RPMI8226 (cell line): ENCODE measurements at places on chromosomes 3 and 15.
A peak's percentile ranks its signal among the peaks of the same experiment; 100 is the strongest.

GRCh38 chr15:98418122-98418521 is 230.2 kb upstream of the IGF1R start:
- DNase-seq = no peak

DNA sequence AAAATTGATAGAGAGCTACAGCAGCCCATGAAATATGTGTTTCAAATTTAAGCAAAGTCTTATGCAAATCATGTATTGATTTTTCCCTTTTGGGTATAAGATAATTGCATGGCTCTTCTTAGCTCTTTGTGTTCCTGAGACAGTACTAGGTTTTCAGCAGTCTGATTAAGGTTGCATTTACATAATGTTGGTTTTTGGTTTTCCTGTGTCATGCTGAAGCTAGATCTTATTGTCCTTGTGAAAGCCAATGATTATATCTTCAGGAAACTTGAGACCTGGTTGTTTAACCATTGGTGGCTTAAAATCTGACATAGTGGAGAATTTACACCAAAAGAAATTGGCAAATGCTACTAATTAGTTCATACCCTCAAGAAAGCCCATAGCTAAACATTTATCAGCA is 392.6 kb downstream of the ZPLD1 start:
- DNase-seq = no peak

DNA sequence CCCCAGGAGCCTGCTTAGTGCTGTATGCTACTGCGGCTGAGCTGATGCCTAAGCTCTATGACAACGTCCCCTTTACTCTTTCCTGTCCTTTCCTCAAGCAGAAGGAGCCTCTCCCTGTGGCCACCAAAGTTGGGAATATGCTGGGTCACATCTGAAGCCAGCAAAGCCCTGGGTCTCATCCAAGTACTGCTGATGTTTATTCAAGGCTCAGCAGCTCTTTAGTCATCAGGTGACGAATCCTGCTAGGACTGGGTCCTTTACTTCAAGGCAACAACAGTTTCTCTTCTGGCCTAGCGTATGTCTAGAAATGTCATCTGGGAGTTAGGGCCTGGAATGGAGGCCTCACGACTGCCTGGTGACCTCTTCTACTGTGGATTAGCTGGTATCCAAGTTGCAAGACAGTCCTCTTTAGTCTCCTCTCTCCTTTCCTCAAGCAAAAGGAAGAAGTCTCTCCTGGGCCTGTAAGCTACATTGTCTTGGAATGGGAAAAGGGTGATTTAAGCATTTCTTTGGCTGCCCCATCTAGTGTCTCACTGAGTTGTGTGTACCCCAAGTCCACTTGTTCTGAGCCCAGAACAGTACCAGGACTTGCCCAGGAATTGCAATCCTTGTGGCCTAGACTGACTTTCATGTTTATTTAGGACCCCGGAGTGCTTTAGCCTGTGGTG is 63.9 kb downstream of the TNFAIP8L3 start:
- no peak for DNase-seq

DNA sequence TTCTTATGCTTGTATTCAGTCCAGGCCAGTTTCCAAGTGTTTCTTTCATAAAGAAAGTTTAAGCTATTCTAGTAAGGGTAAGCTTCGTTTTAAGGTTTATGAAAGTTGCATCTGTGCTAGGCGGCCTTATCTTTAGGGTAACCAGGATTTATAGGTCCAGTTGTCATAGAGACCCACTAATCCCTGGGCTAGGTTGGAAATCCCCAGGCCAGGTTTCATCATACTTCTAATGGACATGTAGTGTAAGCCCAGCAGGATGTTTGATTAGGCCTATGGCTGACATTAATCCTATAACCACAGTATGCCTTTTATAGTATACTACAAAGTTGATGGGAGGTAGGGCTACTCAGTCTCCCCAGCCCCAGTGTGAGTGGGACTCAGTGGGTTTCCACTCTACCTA is 312.4 kb downstream of the CACNA2D3 start:
- DNase-seq = no peak

GRCh38 chr15:63892794-63893441 is 59.2 kb upstream of the HERC1 start:
- peak; percentile 28 for DNase-seq

- no peak for DNase-seq
Observed at GRCh38 chr15:32901995-32902394, 184.2 kb downstream of the GREM1 start.

DNA sequence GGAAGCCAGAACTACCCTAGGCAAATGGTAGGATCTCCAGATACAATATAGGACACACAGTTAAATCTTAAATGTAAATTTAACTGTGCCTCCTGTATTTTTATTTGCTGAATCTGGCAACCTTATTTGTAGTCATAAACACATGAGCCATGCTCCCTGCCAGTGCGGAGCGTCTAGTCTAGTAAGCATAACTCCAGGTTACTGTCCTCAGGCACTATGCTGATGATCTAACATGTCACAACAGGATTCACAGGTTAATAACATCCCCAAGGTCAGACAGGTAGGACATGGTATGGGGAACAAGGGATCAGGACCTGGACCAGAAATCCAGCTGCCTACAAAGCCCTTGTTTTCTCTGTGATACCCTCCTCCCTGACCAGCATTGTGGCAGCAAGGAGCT is 305.1 kb downstream of the CACNA2D3 start:
- no peak for DNase-seq

DNA sequence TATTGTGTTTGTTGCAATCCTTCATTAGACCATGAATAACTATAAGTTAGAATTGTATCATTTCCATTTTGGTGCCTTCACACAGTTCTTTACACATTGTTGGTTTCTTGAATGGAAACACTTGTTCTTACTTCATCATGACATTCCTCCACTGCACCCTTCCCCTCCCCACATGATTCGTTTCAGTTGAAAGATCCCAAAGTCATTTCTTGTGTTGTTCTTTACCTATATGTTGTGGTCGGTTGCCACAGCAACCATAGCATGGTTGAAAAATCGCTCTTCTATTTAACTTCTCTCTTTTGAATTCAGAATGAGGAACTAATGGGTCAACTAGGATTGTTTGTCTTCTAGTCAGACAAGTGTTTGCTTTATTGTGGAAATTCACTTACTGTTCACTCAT is 103.3 kb downstream of the IL1RAP start:
- DNase-seq = peak; percentile 37

DNA sequence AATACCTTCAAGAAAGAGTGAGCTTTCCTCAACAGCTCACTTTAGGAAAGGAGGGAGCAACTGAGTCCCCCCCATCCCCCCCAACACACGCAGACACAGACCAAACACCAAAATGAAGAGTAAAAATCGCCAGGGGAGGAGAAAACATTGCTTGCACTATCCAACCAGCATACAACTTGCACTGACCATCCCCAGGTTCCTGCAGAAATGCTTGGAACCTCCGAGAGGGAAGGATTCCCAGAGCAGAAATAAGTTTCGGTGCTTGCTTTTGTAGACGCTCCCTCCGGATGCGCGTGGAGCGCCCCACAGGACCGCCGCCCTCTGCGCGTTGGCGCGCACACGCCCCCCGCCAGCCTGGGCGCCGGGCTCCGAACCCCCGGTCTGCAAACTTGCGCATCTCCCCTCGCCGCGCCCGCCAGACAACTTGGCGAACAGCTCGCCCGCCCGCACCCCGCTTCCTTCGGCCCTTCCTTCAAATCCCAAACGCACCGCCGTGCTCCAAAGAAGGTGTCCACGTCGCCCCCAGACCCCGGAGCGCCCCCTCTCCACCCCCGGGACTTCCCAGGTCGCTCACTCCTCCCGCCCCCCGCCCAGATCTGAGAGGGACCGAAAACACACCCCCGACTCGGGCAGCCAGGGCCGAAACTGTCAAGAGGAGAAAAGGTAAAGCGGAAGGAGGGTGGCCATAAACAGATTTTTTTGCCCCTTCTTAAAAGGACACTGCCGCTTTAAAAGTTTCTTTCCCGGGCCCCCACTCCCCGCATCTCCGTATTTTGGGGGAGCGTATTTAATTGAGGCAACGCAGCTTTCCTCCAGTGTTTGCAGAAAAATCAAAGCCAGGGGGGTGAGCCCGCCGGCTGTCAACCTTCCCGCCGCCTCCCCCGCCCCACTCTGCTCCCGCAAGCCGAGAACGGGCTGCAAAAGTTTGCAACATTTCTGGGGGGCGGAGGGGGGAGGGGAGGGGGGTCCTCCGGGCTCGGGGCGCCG is 859 bp downstream of the RORA start:
- DNase-seq = no peak

DNA sequence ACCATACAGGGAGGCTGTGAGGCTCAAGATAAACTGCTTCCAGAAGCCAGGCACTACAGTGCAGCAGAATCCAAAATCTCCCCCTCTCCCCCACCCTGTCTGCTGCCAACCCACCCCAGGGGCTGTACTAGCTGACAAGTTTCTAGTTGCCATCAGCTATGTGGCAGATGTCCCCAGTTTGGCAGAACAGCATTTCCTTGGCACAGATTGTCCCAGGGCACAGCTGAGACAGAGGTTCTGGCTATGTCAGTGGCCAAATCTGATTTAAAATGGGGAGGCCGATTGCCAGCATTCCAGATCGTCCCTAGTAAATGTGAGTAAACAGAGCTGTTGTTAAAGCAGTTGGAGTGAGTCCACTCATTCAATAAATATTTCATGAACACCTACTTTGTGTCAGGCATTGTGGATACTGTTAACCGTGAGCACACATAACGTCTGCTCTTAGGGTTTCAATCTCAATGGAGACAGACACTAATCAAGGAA is 28.0 kb upstream of the CCDC174 start:
- DNase-seq = no peak

- no peak for DNase-seq
Observed at GRCh38 chr15:65060641-65061397, 7.0 kb downstream of the RASL12 start.

- no peak for DNase-seq
Observed at GRCh38 chr3:23889386-23889785, 27.4 kb downstream of the NKIRAS1 start.

DNA sequence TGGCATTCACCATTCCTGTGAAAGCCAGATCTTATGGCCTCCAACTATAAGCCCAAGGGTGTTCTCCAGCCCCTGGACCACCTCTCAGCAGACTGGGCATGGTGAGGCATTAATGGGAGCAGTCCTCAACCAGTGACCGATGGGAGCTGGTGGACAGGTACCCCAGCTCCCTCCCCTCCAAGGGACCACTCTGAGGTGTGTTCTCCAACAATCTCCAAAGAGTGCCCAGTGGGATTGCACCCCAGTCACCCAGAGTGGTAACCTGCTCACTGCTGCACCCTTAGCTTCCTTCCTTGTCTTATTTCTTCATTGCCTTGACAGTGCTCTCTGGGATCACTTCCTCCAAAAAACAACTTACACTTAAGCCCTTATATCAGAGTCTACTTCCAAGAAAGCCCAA is 8.2 kb upstream of the ITGA11 start:
- no peak for DNase-seq

GRCh38 chr3:15342945-15343344 is 10.6 kb upstream of the SH3BP5 start:
- no peak for DNase-seq

DNA sequence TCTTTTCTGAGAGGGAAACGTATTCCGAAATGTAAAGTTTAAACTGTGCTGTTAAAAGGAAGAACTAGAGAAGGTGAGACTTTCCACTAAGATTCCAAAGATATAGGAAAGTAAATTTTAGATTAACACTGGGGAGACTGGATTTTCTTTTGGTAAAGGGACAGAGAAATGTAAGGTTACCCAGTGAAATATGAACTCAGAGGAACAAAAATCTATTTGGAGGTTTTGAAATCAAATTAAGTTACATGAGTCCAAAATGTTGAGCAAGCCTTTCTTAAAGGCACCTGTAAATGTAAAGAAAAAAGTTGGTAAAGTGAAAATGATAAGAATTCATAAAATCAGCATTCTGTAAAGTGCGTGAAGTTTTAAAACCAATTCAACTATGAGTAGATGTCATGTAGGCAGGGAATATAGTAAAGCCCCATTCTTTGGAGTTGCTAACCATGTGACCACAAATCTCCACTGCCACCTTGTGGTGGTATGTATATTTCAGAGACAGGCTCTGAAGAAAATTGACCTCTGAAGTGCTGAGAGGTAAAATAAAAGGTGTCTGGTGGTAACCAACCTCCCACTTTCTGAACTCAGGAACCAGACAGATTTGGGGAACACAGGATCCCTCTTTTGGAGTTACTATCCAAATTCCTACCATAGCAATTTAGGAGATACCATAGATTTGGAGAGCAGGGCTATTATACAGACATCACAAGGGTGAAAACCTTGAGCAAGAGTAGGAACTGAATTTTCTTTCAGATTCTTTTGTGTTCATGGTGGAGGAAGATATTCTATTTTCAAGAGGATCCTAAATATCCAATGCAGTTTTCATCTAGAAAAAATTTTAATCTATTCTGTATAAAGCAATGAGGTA is 215.3 kb downstream of the ROBO2 start:
- peak; percentile 67 for DNase-seq

DNA sequence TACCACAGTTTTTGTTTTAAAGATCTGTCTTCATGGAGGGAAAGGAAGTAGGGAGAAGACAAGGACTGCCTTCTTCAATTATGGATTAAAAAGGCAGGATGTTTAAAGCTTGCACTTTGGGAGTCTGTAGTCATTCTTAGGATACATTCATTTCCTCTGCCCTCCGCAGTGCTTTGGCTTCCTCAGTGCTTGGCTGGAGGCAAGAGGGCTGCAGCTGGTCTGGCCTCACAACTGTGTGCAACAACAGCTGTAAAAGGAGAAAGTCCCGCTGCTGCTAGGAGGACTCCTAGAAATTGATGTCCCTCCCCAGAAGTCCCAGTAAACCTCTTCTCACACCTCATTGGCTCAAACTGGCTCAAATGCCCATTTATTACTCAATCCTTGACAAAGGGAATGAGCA is 54.4 kb upstream of the PPP2R3A start:
- DNase-seq = no peak

GRCh38 chr3:66344391-66344811 is 123.6 kb downstream of the SLC25A26 start:
- DNase-seq = no peak

DNA sequence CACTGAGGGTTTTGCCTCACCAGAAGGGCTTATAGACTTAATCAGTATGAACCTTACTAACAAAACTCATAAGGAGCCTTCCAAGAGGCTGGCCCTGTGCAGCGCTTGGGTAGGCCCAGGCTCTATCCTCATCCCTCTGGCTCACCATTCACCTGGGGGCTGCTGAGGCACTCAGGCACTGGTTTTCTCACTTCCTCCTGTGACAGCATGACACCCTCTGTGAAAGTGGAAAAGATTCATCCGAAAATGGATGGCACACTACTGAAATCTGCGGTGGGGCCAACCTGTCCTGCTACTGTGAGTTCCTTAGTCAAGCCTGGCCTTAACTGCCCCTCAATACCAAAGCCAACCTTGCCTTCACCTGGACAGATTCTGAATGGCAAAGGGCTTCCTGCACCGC is 41.3 kb downstream of the PSMD6 start:
- DNase-seq = no peak

DNA sequence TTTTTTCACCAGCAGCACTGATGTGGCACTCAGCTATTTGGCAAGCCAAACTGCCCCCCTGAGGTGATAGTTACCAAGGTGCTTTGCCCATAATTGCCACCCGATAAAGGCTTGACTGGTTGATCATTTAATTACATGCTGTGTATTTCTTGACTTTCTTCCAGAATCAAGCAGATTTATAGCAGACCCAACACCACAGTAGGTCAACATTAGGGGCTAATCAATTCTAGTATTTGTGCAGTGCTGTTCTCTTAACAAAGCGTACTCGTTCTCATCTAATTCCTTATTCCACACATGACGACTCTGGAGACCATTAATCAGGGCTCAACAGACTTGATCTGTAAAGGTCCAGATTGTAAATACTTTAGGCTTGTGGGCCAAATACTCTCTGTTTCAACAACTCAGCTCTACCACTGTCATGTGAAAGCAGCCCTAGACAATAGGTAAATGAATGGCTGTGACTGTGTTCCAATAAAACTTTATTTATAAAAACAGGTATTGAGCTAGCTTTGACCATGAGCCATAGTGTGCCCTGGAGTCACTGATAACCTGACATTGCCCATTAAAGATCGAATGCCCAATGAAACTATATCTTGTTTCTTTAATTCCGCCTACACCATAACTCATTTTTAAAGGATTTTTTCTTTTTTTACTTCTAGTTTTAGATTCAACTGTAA is 119.1 kb upstream of the TMC3 start:
- no peak for DNase-seq
